Stimulated activated CD8-positive, alpha-beta memory T cell treated with anti-CD3 and anti-CD28 coated beads, Interleukin-4, amount 100 ng/mL, for 4 hours (primary cell): ENCODE measurements at places on chromosomes 1 and 21.

- no peak for DNase-seq
Observed at GRCh38 chr1:42177541-42177981, 13.0 kb upstream of the GUCA2A start.

GRCh38 chr1:19616489-19616888 lies 27.6 kb upstream of the NBL1 start:
- DNase-seq, result no peak

GRCh38 chr1:197469620-197470210 lies 201.7 kb downstream of the CRB1 start:
- no peak for DNase-seq

GRCh38 chr1:10888791-10889649 lies 92.6 kb upstream of the CASZ1 start:
- DNase-seq, result no peak

DNA sequence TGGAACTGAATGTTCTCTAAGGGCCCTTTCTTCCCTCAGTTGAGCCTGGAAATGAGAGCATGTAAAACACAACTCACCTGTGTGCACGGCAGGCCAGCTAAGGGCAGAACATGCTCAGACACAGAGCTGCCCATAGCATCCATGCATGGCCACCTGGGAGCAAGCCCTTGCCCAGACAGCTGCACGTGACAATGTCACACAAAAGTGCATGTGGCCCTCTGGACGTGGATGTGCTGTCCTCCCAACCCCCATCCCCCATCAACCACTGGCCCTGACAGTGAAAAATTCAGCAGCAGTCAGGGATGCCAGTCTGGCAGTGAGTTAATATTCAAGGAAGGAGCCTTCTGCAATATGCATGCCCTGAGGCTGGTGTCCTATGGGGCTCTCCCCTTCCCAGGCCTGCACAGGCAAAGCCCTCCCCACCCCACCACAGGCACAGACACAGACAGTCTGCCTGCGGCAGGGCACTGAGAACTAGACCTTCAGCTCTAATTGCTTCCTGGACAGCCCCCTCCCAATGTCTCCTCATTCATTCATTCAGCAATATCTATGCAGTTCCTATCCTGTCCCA lies 14.6 kb upstream of the COL16A1 start:
- no peak for DNase-seq

- no peak for DNase-seq
Observed at GRCh38 chr1:157849229-157849875, 7.7 kb upstream of the CD5L start.

- DNase-seq, result no peak
Observed at GRCh38 chr1:227761621-227762230, 26.5 kb downstream of the SNAP47 start.

- DNase-seq, result no peak
Observed at GRCh38 chr1:241390526-241390925, 33.5 kb upstream of the RGS7 start.

DNA sequence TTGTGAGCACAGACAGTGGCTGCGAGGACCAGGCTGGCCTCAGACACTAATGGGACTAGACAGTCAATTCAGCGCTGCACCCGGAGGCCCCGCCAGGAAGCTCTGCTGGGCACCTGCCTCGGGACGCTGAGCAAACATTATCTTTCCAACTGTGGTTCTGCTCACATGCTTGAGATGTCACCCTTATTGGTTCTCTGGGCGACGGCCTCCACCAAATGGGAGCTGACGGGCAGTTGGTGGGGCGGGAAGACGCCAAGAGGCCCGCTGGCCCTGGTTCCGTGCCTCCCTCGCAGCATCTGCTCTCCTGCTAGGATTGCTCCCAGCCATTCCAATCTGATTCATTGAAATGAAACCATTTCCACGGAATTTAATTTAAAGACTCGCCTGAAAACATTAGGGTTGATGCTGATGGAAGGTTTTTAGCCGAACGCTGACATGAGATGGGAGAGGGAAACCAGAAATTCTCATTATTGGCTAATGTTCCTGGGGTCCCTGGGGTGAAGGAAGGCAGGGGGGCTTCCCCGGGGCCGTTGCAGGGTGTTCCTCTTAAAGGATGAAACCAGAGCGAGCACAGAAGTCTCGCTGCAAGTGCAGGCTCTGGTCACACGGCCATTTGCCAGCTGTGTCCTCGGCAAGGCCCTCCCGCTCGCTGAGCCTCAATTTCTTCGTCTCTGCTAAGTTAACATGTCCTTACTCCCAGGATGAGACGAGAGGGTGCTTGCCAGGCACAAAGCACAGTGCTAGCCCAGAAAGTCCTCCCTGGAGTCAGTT lies 512.2 kb downstream of the NPHP4 start:
- DNase-seq, result no peak

DNA sequence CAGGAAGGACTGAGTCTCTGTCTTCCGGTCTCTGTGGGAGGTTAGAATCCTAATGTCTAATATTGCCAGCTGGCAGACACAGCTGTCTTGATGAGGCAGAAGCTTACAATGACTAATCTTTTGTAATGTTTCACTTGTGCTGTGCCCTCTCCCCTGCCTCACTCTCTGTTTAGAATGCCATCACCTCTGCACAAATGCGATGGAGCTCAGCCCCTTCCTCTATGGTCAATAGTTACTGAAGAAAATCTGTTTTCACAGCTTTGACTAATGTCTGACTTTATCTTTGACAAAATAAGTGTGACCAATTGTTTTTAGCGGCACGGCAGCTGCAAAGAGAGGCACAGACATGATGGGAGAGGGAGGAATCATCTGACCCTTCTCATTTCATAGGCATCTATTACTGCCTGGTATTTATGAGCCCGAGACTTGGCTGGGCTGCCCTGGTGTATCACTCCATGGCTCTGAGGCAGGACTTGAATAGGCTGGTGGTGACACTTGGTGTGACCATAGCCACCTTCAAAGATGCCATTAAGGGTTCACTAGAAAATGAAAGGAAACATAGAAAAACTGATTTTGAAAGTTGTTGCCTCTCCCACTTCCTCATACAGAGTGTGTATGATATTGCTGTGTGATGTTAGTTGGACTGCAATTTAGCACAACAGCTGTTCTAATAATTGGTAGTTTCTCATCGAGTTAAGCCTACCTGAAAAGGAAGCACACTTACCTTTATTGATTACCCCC lies 163.2 kb upstream of the NBPF11 start:
- no peak for DNase-seq

GRCh38 chr1:68321084-68321685 lies 88.9 kb upstream of the WLS start:
- no peak for DNase-seq

- no peak for DNase-seq
Observed at GRCh38 chr1:163610486-163610885, 288.7 kb downstream of the NUF2 start.

GRCh38 chr21:38384675-38385426 lies 113.4 kb downstream of the ERG start:
- DNase-seq, result no peak

- DNase-seq, result no peak
Observed at GRCh38 chr1:226624526-226624925, 76.0 kb downstream of the STUM start.

- DNase-seq, result peak; percentile 42
Observed at GRCh38 chr1:109619576-109620400, at the start of the genes AMPD2 and GNAT2. AMPD2 (plus strand) TSS chr1:109619837; CDS start chr1:109621176, 1,339 bp downstream. GNAT2 (minus strand) TSS chr1:109619616; CDS start chr1:109612870, 6,746 bp downstream.

DNA sequence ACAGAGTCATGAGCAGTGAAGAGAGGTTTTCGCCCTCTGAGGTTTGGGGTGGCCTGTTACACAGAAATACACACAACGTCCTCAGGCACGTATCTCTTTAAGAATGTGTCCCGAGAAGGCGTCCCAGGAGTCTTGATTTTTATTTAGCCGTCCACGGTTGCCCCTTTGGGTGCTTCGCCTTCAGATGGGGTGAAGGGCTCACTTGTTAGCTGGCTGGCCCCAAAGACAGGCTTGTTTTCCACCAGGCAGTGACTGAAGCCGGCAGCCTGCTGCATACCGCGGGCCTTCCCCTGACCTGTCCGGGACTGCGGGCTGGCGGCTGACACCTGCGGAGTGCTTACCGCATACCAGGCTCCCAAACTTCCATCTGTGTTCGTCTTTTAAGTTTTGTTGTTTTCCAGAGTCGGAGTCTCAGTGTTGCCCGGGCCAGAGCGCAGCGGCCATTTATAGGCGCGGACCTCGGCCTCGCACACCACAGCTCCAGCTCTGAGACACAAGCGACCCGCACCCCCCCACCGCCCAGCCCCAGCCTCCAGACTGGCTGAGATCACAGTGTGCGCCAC lies 1.6 kb upstream of the ADARB1 start:
- no peak for DNase-seq

GRCh38 chr1:113904293-113904673 lies 316 bp downstream of the AP4B1 start:
- no peak for DNase-seq

DNA sequence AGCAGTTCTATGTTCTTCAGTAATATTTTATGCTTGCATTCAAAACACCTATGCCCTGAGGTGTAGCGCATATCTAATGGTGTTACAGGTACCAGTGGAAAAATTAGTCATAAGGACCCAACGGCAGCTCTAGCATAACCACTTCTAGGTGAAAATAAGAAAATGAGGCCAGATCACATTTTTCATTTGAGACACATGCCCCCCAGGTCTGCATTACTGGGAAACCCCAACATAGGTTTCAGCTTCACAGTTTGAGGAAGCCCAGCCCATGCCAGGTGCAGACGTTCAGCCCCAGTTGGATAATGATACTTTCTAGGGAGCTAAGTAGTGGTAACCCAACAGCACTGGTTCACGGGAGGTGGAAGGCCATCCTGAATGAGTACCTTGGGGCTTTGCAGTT lies 129.8 kb downstream of the CNIH3 start:
- no peak for DNase-seq

DNA sequence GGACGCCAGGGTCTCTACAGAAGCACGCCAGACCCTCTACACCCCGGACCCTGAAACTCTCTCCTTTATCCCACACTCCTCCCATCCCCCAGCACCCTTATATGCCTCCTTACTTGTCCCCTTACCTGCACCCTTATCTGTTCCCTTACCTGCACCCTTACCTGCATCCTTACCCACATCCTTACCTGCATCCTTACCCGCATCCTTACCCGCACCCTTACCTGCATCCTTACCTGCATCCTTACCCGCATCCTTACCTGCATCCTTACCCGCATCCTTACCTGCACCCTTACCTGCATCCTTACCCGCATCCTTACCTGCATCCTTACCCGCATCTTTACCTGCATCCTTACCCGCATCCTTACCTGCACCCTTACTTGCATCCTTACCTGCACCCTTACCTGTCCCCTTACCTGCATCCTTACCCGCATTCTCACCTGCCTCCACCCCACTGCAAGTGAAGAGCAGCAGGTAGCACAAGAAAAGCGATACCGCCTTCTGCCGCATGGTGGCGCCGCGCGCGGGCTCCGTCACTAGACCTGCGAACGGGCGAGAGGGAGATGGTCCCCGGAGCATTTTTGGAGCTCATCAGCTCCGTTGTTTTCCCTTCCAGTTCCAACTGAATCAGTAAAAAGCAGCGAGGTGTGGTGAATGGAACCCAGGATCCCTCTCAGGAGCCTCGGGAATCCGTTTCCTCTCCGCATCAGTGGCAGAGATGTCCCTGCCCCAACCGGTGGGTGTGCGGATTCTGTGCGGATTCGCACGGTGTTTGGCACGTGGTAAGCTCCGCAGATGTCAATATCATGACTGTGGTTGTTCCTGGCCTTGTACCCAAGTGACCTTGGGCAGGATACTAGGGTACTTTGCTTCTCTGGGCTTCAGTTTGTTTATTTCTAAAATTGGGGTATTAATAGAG lies 2.9 kb downstream of the IFI6 start:
- DNase-seq, result peak; percentile 72

DNA sequence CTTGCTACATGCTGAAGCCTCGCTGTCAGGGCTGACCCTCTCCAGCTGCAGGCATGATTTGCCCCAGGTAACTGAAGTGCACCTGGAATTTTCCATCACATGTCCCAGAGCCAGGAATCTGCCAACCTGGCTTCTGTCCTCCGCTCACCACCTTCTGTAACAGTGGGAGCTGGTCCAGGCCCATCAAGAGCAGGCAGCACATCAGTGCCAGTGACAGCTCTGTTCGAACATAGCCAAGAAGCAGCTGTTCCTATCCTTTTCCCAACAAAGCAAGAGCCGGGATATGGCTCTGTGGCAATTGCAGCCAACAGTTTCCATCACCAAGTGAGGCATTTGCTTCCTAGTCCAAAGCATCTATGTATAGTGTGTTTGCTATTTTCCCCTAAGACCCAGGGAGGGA lies 42.2 kb upstream of the KANK4 start:
- no peak for DNase-seq

DNA sequence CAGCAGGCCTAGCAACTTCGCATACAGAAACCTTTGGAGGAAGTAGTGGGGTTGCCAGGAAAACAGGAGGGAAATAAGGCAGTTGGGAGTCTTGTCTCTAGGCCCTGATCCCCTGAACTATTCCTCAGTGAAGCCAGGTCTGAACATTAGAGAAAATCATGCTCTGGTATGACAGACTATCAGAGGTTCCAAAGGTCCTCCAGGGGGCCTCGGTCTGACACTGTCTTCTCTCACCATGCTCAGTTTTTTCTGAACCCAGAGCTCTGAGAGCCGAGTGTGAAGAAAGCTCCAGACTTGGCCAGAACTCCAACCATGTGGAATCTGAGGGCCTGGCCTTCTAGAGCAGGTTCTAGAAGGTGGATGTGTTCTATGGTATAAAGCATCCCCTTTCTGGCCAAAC lies 4.0 kb downstream of the TOMM40L start:
- DNase-seq, result no peak

GRCh38 chr1:62057230-62057629 lies 137.4 kb upstream of the L1TD1 start:
- no peak for DNase-seq

- no peak for DNase-seq
Observed at GRCh38 chr1:175376194-175376593, 183.6 kb upstream of the KIAA0040 start.

- no peak for DNase-seq
Observed at GRCh38 chr1:234915924-234916675, 212.5 kb downstream of the TOMM20 start.

DNA sequence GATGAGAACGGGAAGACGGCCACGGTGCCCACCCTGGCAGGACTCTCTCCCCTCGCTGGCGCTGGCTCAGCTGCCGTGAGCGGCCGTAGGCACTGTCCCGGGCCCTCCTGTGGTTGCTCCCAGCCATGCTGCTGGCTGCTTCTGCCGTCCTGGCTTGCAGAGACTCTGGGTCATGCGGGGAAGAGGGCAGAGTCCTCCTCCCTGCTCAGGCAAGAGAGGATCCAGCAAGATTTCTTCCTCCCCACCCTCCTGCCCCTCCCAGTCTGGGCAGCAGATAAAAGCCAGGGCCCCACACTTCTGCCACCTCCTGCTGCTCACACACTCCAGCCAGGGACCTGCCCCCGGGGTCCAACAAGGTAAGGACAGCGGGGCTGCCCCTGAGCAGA lies 60.1 kb downstream of the AGPAT3 start:
- DNase-seq, result no peak

- DNase-seq, result no peak
Observed at GRCh38 chr1:95512925-95513324, 278.9 kb downstream of the RWDD3 start.

GRCh38 chr1:27599605-27600497 lies 4.1 kb downstream of the AHDC1 start:
- DNase-seq, result no peak

DNA sequence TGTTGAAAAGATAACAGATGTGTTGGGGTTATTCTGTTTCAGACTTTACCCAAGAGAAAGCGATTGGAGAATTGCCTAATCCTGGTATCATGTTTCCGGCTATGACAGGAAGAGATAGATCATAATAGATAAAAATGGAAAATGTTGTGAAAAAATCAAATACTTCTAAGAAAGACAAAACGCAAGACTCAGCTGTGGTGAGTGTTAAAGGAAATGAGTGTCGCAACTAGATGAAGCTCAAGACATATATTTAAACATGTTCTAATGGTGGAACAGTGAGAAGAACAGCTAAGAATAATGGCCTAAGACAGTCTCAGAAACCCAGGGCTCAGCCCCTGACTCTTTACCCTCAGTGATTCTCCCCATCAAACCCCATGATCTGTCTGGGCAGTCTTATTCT lies 426.7 kb upstream of the RUNX1 start:
- no peak for DNase-seq
